ENCODE measurements at places on chromosomes 12 and 14.

- ATAC-seq, result no peak
Measured at GRCh38 chr12:127791217-127791616, 475.8 kb upstream of the TMEM132C start.

DNA sequence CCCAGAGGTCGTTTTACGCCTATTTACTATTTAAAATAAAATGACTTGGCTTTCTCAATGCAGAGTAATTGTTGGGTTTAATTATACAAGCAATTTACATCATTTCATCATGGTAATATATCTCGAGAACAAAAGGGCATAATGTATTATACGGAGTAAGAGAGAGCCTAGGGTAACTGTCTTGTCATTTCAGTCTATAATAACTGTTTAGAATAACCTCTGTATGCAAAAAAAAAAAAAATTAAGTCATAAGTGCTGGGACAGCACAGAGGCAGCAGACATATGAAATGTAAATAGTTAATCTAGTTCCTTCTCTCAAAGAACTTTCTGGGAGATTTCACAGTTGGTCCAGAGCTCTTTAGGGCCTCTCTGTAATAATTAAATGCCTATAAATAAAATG, 284.9 kb downstream of the TMTC2 start:
- no peak for ATAC-seq

DNA sequence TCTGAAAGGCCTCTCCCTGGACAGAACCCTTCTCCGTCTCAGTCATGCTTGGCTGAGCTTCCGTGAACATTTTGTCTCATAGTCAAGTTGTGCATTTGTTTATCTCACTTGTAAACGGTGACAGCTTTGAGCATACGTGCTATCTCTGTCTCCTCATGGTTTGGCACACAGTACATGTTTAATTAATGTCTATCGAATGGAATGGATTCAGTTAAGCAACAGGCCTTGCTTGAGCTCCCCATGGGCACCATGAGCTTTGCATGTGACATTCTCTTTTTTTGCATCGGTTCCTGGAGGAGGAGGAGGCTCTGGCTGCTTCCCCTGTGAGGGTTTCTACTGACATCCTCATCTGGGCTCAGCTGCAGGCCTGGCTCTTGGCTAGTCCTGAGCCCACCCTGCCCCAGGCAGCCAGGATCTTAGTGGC, 80.0 kb downstream of the PRIMA1 start:
- ATAC-seq, result no peak

DNA sequence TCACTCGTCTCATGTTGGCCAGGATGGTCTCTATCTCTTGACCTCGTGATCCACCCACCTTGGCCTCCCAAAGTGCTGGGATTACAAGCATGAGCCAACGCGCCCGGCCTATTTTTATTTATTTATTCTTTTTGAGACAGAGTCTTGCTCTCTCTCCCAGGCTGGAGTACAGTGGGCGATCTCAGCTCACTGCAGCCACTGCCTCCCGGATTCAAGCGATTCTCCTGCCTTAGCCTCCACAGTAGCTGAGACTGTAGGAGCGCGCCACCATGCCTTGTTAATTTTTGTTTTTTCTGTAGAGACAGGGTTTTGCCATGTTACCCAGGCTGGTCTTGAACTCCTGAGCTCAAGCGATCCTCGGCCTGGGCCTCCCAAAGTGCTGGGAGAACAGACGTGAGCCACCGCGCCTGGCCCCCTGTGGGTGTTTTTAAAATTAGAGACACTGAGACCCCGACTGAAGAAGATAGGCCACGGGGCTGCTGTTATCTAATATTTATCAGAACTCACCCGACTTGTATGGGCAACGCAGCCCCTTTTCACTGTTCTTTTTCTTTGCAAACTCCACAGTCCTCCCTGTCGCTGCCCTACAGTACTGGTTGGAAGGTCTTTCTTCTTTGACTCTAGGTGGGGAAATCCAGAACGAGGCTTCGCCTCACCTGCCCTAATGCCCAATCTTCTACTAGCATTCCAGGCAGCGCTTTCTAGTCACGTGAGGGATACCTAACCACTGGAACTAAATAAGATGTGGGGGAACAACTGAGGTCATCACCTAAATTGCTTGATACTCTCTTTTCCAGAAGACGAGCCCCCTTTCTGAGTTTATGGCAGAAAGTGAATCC, 1.4 kb upstream of the GABARAPL1 start:
- no peak for ATAC-seq

- no peak for ATAC-seq
Measured at GRCh38 chr12:26622601-26623000, 210.4 kb downstream of the ITPR2 start.

DNA sequence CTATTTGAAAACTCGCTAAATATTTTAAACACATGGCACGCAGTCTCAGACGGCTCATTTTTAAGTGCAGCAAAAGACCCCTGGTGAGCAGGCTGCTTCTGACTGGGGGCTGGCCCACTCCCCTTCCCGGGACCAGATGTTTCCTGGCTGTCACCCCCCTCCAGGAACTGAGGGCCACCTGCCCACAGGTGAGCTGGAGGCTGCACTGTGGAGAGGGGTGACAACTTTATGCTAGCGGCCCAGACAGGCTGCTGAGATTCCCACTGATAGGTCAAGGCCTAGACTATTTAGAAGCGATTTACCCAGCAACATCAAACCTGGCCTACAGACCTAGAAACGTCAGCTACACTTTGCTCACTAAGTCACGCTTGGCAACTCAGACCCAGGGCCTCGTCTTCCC, 92.1 kb downstream of the BCL11B start:
- ATAC-seq, result no peak

- no peak for ATAC-seq
Measured at GRCh38 chr12:93365616-93366405, 11.9 kb upstream of the NUDT4 start.

DNA sequence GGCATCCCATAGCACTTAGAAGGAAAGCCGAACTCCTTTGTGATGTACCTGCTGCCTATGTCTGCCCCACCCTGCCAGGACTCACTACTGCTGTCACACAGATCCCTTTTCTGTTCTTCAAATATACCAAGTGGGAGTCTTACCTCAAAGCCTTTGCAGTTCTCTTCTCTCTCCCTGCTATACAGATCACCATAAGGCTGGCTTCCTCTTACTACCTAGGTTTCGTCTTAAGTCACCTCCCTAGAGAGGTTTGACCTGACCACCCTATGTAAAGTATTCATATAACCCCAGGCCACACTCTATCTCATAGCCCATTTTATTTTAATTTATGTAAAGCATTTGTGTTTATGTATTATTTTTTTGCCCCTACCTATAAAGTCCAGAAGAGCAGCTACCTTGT, 117.6 kb downstream of the CRADD start:
- no peak for ATAC-seq

DNA sequence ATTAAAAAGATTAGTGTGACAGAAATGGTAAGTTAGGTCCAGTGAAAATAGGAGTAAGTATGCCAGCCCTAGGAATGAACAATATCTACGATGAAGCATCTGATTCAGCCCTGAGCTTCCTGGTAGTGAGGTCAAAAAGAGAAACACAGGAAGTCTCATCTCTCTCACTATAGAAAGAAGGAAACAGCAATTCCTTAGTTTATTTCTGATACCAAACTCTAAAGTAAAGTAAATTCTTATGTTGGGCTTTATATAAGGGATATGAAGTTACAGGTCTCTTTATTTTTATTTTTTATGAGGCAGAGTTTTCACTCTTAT, 76.7 kb upstream of the RFLNA start:
- ATAC-seq, result no peak

Measured in activated CD4-positive, CD25-positive, alpha-beta regulatory T cell treated with anti-CD3 and anti-CD28 coated beads, Interleukin-2, amount 50 U/mL, for 24 hours (primary cell).